Activated CD4-positive, CD25-positive, alpha-beta regulatory T cell treated with anti-CD3 and anti-CD28 coated beads, Interleukin-2, amount 50 U/mL, for 24 hours (primary cell): ENCODE measurements at places on chromosomes 3 and 15.

DNA sequence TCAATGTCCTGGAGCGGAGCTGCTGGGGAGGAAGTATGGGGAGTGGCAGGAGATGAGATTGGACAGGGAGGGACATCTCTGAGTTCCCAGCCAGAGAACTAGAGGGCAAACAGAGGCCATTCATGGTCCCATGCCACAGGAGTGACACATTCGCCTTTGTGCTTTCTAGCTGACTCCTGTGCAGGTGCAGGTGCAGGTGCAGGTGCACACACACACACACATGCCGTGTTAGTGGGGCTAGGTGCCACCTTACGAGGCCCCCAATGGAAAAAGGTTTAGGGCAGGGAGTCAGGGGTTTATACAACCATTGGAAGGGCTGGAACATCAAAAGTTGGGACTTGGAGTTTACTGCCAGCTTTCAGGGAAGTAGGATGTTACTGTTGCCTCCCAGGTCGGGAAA, 52.0 kb downstream of the TPRA1 start:
- ATAC-seq = no peak

- no peak for ATAC-seq
Observed at GRCh38 chr3:128194843-128195242, 41.6 kb downstream of the EEFSEC start.

- ATAC-seq = no peak
Observed at GRCh38 chr3:20186600-20187004, 596 bp upstream of the SGO1 start.

- no peak for ATAC-seq
Observed at GRCh38 chr3:133540896-133541674, 32.4 kb upstream of the CDV3 start.

GRCh38 chr3:176971613-176972174, 225.6 kb downstream of the TBL1XR1 start:
- ATAC-seq = no peak
